ENCODE measurements at places on chromosomes 12 and 14.

DNA sequence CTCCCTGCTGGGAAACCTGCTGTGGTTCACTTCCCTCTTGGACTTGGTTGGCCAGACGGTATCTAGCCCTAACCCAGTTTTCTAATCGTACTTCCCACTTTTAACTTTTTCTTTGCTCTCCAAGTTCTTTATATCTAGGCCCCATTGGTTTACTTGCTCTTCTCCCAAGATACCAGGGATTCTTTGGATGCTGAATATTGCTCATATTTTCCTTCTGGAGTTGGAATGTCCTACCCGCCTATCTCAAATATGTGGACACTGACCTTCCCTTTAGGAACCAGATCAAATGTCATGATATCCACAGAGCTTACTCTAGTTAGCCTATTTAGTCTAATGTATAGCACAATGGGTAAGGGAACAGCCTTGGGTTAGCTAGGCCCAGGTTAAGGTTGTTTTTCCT, 228.6 kb downstream of the DACT1 start:
- DNase-seq: no peak

GRCh38 chr12:66187036-66187435, 2.0 kb upstream of the IRAK3 start:
- DNase-seq: no peak

DNA sequence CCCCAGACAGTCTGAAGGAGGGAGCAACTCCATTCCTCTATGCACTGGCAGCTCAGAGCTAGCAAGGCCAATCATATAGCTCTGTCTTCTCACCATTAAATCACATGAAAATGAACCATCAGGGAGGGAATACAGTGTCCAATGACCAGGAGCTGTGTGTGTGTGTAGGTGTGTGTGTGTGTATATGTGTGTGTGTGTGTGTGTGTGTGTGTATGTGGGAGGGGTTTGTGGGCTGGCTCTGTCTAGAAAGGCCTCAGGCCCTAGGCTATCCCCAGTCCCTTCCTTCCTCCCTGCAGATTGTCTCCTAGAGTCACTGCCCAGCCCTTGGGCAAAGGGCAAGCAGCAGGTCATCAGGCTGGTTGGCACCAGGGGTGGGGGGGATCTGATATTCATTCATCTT, 5.7 kb upstream of the SUSD6 start:
- no peak for DNase-seq

GRCh38 chr14:64825006-64825405, 54.7 kb downstream of the SPTB start:
- DNase-seq: no peak

GRCh38 chr12:14853961-14854360, 10.6 kb upstream of the ART4 start:
- no peak for DNase-seq

All from posterior cingulate gyrus (tissue), 11 donors.